ENCODE measurements at places on chromosomes 11 and 22.

DNA sequence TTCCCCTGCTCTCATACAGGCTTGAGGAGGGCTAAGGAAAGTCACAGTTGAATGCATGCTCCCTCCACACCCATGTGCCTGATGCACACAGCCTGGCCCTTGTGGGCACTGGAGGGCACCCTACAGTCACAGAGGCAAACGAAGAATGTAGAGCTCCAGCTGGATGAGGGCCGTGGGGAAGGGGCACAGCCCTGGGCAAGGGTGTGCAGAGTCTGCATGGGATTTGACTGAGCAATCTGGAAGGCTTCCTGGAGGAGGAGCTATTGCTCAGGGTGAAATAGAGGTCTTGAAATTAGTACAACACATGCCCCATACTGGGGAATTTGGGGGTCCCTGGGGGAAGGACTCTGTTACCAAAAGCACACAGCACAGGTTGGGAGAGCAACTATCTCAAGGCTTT, 64.0 kb downstream of the KCNQ1 start:
- DNase-seq = no peak

DNA sequence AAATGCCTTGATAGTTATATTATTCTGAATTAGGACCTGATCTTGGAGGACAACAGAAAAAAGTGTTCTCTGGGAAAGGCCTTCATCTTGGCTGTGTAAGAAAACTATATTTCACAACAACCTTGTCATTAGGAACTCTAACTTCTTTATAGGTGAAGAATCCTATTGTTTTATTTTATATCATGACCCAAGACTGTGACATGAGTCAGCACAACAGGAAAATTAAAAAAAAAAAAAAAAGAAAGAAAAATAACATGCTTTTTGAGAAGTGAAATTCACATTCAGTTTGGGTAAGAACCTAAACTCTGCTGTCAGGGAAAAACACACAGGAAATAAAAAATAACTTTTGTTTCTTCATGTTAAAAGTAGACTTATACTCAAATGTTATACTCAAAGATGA, 11.7 kb upstream of the FOLR2 start:
- no peak for DNase-seq

DNA sequence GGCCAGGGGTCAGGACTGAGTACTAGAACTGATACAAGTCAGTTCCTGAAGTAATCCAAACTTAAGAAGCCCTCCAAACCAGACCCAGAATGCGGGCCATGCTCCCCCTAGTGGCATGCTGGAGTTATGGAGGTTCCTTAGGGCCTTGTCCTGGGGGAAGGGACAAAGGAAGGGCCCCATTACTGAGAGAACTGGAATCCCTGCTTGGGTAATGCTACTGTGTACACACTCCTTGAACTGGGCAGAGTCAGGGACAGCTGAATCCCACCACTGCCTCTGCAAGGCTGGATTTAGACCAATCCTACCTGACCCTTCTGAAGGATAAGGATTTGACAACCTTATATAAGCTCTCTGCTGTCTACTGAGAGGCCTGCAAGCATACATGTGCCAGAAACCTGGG, 97.3 kb upstream of the AKIP1 start:
- peak; percentile 85 for DNase-seq

GRCh38 chr22:42553475-42554361, at the start of gene SERHL2:
TSS of gene SERHL2 (plus strand) at chr22:42553956. CDS start at chr22:42554021, 65 bp downstream.
- peak; percentile 90 for DNase-seq

- no peak for DNase-seq
Observed at GRCh38 chr11:6354651-6355485, 34.6 kb upstream of the CAVIN3 start.

- DNase-seq = no peak
Observed at GRCh38 chr22:37925330-37925729, 19.2 kb downstream of the MICALL1 start.

DNA sequence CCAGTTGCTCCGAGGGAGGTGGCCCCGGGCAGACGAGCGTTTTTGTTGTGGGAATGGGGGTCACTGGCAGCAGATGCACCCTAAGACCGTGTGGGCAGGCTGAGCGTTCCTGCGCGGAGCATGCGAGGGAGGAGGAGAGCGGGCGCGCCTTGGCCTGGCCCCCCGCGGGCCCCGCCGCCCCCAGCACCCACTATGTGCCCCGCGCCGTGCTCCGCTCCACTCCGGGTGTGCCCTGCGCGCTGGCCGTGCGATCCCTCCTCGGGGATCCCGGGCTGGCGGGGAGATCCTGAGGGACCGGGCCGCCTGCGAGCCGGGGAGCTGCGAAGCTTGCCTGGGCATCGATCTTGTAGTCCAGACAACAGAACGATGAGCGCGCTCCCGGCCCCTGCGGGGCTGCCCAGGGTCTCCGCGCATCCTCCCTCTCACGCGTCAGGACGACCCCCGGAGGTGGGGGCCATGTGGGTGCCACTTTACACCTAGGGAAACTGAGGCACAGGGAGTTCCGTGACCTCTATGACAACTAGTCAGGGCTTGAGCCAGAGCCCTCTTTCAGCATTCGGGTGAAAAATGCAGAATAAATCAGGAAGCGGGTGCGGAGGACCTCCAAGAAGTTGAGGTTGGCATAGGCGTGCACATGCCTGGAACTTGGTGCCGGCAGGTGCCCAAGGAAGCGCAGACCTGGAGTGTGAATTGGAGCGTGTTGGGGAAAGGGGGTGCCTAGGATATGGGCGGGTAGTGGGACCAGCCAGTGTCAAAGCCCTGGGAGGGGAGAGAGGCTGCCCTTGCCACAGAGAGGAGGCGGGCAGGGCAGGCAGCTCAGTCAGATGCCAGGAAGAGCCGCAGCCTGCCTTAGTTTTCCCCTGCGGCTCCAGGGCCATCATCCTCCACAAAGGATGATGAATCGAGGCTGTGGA, 1.3 kb upstream of the KMT5B start:
- no peak for DNase-seq

DNA sequence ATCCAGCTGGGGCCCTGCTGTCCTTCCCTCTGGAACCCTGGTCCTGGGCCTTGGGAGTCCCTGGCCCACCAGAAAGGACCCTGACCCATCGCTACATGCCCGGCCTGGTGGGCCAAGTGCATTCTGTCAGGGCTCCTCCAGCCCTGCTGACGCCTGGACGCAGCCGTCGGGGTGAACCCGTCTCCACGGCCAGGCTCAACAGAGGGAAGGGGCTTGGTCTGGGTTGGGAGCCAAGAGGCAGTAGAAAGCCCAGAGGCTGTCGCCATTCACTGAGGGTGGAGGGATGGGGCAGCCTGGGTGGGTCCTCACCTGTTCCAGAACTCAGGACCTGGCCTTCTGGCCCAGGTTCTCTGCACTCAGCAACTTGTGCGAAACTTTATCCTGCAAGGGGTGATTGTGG, 39.0 kb downstream of the TOLLIP start:
- no peak for DNase-seq

- no peak for DNase-seq
Observed at GRCh38 chr22:40519284-40519947, 117.1 kb downstream of the MRTFA start.

GRCh38 chr11:33437529-33437928, 180.3 kb downstream of the HIPK3 start:
- no peak for DNase-seq

- DNase-seq = no peak
Observed at GRCh38 chr11:112024178-112024772, 933 bp upstream of the DLAT start.

- no peak for DNase-seq
Observed at GRCh38 chr11:95302211-95302610, 71.2 kb upstream of the SESN3 start.

DNA sequence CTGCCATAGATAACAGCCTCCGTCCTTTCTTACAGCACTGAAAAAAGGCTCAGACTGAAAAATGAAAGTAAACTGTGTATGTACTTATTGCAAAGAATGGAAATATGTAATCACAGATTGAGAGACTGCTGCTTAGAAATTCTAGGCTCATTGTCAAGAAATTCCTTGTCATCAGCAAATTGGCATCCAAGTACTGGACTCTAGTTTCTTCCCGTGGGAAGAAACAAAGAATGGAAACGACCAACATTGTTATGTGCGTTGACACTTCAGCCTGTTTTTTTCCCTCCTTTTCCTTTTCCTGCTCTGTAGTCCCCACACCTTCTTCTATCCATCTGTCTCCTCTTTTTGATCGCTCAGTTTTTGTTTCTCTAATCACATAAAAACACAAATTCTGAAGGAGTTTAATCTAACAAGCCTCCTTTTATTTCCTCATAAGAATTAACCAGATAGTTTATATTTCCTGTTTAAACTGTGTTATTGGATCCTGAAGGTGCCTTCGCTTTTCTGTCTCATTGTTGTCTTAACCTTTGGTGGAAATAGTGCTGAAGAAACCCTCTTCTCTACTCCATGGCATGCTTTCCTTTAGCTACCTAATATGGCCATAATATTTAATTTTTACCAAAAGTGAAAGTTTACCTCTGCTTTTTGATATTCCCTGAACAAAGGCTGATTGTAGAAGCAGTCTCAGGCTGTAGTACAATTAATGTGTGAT, 20.0 kb upstream of the CASP12 start:
- DNase-seq = no peak

GRCh38 chr22:41983513-41984405, 14.5 kb downstream of the SEPTIN3 start:
- DNase-seq = no peak

DNA sequence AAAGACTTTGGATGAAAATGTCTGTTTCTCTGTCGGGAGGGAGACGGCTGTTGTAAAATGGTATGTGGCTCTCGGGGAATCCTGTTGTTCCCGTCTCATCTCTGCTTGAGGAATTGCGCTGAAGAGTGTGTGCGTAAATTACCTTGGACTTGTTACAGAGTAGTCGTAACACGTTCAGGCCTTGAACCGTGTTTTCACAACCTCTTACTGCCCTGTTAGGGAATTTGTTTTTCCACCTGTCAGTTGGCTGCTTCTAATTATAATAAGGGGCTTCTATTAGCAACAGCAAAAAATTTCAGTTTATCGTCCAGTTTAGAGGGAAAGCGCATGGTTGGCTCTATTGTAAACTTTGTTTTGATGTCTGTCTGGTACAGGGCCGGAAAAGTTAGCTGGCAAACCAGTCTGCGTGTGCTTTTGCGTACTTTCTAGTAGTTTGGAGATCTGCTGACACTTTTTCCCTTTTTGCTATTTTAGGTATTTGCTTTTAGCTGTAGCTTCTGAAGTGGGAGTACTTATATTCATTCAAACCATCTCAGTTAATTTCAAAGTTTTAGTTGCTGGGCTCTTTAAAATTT, 1.5 kb downstream of the HIPK3 start:
- no peak for DNase-seq

DNA sequence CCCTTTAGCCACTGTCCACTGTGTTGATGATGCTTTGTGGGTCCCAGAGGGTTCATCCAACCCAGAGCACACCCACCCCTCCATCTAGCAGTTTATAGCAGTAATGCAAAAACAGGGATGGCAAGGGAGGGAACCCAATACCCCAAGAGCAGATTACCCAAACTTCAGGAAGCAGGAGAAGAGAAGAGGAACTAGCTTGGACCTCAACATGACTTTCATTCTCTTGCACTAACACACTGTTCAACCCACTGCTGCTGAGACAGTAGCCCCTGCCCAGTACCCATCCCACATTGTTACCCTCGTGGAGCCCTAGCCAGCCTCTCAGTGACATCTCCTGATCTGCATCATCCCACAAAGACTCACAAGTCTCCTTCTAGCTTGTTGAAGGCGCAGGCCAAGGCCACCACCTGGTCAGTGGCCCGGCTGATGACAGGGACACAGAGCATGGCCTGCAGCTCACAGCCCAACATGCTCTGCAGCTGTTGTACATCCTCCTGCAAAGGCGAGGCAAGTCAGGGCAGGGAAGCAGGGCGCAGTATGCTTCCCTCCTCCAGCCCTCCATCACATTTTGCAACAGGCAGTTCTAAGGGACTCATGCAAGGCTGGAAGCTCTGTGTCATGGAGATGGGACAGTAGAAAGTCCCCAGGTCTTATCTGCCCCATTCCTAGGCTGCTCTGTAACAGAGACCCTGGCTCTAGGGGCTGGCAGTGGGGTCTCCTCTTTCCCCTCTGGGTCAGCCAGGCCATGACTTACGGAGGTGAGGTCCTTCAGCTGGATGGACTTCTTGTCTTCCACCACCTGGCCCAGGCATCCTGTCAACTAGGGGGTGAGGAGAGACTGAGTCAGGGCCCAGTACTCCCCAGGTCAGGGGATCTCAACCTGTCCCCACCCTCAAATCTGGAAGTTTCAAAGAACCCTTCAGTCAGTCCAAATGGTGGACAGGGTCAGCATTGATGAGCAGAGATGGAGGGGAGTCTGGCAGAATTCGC, 85.5 kb downstream of the PDE2A start:
- DNase-seq = no peak

GRCh38 chr11:113255096-113255495, 59.3 kb upstream of the TTC12 start:
- no peak for DNase-seq

- peak; percentile 87 for DNase-seq
Observed at GRCh38 chr11:47161134-47161854, 15.4 kb downstream of the ARFGAP2 start.

DNA sequence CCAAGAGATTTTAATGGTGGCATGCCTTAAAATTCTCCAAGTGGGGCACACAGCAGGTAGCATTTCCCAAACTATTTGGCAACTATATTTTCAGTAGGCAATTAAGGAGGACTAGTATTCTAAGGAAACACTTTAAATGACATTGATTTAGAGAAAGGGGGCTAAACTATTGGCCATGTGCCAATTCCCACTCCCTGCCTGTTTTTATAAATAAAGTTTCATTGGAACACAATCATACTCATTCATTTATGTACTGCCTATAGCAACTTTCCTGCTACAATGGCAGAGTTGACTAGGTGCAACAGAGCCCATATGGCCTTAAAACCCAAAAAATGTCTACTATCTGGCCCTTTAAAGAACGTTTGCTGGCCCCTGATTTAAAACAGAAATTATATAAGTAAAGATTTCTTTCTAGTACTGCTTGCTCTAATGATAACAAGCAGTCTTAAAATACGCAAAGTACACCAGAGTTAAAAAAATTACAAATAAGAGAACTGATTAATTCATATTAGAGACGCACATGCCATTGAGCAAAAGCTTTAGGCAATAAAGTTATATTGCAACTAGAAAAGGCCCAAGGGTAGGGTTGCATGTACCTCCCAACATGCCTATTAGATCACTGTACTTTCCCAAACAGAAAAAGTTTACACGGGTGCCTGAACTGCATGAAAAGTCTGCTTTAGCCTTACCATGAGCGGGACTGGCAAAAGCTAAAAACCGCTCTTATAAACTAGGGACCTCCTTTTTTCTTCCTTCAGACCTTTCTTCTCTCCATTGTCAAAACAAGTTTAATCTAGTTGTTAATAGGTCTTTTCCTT, 14.2 kb downstream of the E2F8 start:
- DNase-seq = no peak

DNA sequence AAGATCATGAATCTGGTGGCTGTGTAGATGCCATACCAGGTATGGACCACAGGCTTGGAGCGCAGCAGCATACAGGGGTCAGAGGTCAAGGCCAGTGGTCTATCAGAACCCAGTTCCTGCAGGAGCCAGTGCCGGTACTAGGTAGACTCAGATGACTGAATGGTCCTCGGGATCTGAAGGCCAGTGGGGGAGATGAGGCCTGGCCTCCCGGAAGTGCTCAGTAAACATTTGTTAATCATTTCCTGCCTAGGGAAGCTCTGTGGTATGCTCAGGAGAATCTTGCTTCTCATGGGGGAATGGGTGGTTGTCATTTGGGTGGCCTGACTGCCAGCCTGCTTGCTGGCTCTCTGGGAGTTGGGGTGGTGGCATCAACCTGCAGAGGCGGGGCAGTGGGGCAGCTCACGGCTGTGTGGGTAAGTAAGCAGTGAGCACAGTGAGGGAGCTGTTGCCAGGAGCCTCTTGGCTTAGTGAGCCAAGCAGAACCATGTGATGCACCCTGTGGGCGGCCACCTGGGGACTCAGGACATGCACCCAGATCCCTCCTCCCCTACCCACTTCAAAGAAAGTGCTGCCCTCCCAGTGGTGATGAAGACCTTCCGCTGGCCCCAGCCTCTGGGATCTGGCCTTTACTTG, 33.0 kb downstream of the PTPRJ start:
- DNase-seq = no peak

GRCh38 chr11:61923166-61924063, 6.0 kb upstream of the RAB3IL1 start:
- DNase-seq = peak; percentile 36

Measured in D341Med (cell line).